ENCODE measurements at places on chromosomes 2 and 18.

DNA sequence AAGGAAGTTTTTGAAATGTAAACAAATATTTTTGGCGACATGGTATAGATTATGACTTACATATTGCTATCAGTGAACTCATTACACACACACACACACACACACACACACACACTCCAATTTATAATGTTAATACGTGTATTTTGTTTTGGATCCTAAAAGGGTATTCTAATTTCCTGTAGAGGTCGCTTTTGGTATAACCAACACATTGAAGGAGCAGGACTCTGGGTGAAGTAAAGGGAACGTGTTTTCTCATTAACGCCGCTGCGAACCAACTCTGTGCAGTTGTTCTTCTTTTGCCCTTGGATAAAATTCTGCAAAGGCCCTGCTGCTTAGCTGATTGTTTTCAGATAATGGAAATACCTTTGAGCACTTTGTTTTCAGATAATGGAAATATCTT, 190.4 kb downstream of the PMAIP1 start:
- no peak for DNase-seq

DNA sequence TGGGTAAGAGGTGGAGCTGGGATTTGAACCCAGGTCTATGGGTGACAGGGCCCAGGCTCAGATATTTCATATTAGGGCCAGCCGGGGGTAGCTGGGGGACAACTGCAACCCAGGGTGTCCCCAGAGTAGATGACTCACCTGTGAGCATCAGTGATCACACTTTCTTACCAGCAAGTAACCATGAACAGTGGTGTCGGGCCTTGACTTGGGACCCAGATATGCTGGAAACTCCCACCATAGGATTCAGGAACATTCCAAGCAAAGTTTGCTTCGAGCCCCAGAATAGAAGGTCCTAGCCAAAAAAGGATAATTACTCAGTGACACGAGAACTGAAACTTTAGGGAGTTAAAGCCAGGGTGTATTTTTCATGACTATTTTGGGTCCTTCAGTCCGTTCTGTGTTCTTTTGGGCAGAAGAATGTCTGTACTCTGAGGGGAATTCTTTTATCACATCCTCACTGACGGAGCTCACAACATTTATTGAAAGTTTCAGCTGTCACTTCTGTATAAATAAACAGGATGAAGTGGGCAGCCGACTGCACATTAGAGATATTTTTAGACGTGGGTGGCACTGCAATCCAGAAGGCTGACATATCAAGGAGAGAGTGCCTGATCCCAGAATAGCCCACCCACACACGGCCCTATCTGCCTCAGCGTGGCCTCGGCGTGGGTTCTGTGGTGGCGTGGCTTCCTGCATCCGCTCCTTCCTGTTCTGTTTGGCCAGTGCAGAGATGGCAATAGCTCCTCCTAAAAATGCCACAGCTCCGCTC, 45.6 kb downstream of the RAMP1 start:
- no peak for DNase-seq

- no peak for DNase-seq
These were observed 494.7 kb upstream of the FAM98A start for GRCh38 chr2:34093790-34094189.

- DNase-seq, result no peak
These were observed 64.2 kb downstream of the STRADB start for GRCh38 chr2:201515573-201516246.

DNA sequence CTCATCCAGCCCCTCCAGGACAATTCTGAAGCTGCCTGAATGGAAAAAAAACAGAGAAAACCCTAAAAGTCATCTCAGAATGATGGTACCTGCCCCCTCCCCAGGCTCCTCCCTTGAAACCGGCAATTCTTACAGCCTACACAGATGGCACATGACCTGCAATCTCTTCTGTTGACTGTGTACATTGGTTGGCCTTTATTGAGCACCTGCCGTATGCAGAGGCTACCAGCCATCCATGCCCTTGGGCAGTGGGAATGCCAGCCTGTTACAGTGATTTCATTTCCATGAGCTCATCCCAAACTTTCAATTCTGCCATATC, 57.1 kb downstream of the EMX1 start:
- no peak for DNase-seq

DNA sequence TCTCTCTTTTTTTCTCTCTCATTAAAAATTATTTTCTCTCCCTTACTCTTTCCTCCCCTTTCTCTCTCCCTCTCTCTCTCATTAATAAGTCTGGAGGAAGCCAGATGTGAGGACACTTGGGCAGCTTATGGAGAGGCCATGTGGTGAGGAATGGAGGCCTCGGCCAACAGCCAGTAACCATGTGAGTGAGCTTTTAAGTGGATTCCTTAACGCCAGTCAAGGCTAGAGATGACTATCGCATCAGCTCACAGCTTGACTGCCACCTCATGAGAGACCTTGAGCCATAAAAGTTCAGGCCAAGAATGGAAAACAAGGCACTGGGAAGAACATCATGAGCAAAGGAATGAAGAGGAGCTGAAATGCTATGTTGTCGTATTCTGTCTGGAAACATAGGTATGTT, 39.1 kb downstream of the ETAA1 start:
- no peak for DNase-seq

GRCh38 chr2:19176977-19177376, 181.4 kb downstream of the OSR1 start:
- DNase-seq, result no peak

DNA sequence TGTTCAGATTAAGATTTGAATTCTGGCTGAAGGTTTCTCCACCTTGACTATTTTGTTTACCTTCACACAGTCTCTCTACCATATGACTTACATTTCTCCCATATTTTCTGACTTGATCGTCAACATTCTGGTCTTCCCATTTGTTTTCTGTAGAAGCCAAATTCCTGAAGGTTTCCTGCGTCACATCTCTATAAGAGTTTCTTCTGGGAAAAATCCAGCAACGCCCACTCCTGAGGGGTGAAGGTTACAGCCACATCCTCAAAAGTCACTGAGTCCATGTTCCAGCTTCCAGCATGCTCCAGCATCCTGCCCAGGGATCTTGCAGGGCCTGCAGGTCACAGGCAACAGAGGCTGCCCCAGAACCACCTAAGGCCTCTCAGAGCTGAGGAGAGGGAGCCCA, 47.5 kb downstream of the NBEAL1 start:
- no peak for DNase-seq

GRCh38 chr2:168460571-168460970, 4.5 kb downstream of the CERS6 start:
- DNase-seq, result no peak

Measured in stimulated activated CD4-positive, alpha-beta T cell treated with anti-CD3 and anti-CD28 coated beads, Interleukin-2, amount 100 ng/mL, for 24 hours (primary cell).